Left ventricle myocardium inferior (tissue), 1 donor: ENCODE measurements at places on chromosomes 12 and 14. TPM values are rescaled to one million over a fixed set of nuclear protein-coding genes. Genes with fewer than 3 reads are reported as not detected.

DNA sequence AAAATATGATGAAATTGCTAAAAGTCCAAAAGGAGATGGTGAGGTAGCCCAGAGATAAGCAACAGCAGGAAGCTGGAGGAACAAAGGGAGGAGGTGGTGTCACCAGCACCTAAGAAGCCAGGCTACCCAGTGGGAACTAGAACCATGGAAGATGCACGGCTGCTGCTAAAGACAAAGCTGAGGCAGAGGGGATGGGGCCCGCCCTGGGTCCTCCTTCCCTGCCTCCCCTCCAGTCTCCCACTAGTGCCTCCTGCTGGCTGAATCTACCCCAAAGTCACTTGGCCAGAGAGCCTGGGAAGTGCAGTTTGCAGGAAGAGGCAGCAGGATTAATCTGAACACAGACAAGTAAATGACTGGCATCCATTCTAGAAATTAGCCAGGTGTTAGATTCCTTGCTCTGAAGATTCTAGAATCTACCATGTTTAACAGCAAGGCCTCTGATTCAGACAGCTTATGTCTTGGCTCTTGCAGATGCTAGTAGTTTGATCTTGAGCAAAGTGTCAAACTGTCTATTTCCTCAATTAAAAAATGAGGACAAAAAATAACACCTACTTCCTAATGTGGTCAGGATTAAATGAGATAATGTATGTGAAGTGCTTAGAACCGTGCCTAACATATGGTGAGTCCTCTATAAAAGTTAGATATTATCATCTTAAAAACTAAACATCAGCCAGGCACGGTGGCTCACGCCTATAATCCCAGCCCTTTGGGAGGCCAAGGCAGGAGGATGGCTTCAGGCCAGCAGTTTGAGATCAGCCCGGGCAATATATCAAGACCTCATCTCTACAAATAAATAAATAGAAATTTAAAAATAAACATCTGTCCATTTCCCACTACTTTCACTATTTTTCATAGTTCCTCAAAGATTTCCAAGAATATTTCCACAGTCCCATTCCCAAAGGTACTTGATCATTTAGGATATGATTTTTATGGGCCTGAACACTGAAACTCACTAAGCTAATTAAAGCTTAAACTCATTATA is 5.8 kb upstream of the LRP10 start:
- DNase-seq, result no peak
- no peak overlapping the region for H3K27ac ChIP-seq
- H3K4me1 ChIP-seq, result peaks cover 8% of the 10 kb centered on the region
- no peaks in the 10 kb centered on the region for H3K36me3 ChIP-seq
- H3K4me3 ChIP-seq, result no peak overlapping the region

ACSS3 gene
- total RNA-seq, result 24.5 TPM

DNA sequence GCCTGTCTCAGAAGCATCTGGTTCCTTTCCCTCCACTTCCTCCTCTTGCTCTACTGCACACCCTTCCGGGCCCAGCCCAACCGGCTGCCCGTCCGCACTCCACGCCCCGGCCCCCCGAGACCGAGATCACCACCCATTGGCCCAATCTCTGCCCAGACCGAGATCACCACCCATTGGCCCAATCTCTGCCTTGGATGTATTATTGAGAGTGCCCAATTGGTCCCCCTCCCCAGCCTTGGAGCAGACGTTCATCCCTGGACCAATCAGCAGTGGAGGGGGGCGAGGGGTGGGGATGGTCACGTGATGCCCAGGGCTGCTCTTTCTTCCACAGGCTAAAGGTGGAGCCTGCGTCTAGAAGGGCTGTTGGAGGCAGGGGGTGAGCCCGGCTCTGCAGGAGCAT is 75.6 kb upstream of the TMEM132C start:
- H3K27me3 ChIP-seq, result peaks cover 48% of the 10 kb centered on the region
- no peak overlapping the region for H3K4me3 ChIP-seq
- no peaks in the 10 kb centered on the region for H3K4me1 ChIP-seq
- H3K36me3 ChIP-seq, result no peaks in the 10 kb centered on the region
- H3K27ac ChIP-seq, result no peak overlapping the region

DNA sequence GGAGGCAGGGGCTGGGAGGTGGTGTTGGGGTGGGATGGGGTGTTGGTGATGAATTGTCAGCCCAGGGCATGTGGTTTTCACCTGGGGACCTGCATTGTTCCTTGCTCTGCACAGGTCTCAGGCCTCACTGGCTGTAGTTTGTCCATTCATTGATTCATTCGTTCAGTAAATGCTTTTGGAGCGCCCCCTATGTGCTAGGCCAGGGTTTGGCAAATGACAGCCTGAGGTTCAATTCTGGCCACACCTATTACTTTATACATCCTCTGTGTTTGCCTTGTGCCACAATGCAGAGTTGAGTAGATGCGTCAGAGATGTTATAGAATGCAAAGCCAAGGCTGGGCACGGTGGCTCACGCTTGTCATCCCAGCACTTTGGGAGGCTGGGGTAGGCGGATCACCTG is 4.7 kb downstream of the ADCK1 start:
- DNase-seq, result no peak
- H3K4me3 ChIP-seq, result no peak overlapping the region
- H3K4me1 ChIP-seq, result peaks cover 34% of the 10 kb centered on the region
- H3K36me3 ChIP-seq, result no peaks in the 10 kb centered on the region

- peaks cover 82% of the 10 kb centered on the region for H3K36me3 ChIP-seq
- no peak overlapping the region for H3K27ac ChIP-seq
- peak; percentile 36 for DNase-seq
- no peaks in the 10 kb centered on the region for H3K27me3 ChIP-seq
- H3K4me1 ChIP-seq, result peaks cover 8% of the 10 kb centered on the region
These were observed 34.8 kb downstream of the FBXO21 start for GRCh38 chr12:117155278-117156060.

DNA sequence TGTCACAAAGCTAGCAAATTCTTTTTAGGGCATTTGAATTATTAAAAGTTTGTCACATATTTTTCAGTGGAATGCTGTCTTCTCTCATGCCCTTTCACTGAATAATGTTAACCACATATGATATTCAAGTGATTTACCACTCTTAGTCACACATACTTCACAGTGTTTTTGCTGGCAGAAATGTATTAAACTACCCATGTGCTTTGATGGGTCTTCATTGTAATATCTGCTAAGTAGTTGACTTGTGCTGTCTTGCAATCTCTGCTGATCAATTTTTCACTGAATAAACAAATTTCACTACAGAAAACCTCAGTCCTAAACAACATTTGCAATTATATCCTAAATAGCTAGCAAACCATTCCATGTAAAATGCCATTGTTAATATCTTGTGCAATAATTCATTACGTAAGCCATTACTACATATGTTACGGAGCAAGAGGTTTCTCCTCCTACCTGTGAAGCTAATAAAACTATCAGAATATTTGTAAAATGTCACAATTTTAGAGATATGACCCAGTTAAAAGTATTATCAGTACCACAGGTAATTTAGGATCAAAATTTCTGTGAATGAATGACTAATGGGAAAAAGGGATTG is 64.6 kb upstream of the LMO3 start:
- no peaks in the 10 kb centered on the region for H3K4me1 ChIP-seq
- no peak for DNase-seq
- no peak overlapping the region for H3K27ac ChIP-seq
- H3K36me3 ChIP-seq, result no peaks in the 10 kb centered on the region
- H3K4me3 ChIP-seq, result no peak overlapping the region

GRCh38 chr12:25123126-25123525 is 71.8 kb downstream of the DNAI7 start:
- H3K27me3 ChIP-seq, result no peaks in the 10 kb centered on the region
- no peaks in the 10 kb centered on the region for H3K36me3 ChIP-seq
- H3K4me1 ChIP-seq, result no peaks in the 10 kb centered on the region
- no peak for DNase-seq
- H3K4me3 ChIP-seq, result no peak overlapping the region

DNA sequence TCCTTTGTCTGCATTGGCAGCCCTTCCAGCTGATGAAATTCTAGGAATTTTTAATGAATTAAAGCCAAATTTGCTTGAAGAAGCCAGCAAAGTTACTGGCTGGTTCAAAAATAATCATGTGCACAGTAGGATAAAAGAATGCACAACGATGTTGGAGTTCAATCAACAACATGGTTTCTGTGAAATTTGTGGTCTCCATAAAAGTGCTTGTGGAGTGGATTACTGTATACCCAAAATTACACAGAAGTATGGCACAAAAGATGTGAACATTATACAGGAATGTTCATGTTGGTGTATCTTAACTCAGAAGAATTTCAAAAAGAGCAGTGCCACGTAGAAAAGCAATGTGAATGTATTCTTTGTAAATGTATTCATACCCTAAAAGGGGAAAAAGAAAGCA is 105.0 kb upstream of the METAP2 start:
- H3K27me3 ChIP-seq, result no peaks in the 10 kb centered on the region
- DNase-seq, result no peak
- H3K4me3 ChIP-seq, result no peak overlapping the region
- no peaks in the 10 kb centered on the region for H3K4me1 ChIP-seq
- no peak overlapping the region for H3K27ac ChIP-seq

DNA sequence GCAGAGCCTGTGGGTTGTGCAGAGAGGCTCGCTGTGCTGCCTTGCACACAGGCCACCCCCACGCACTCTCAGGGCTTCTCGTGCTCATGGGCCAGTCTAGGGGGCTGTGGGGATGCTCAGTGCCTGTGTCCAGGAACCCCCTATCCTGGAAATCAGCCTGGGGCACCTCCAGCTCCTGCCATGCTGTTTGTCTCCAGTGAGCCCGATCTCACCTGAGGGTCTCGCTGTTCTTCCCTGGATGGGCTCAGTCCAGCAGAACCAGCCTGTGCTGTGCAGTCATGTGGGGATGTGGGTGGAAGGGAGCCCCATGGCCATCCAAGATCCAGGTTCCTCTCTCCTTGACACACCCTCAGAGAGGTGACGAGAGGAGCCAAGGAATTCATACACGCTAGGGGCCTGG is 26.7 kb downstream of the SERPINA1 start:
- no peak for DNase-seq
- H3K4me3 ChIP-seq, result no peak overlapping the region
- no peaks in the 10 kb centered on the region for H3K36me3 ChIP-seq

FICD gene
- total RNA-seq, result 4.2 TPM

DNA sequence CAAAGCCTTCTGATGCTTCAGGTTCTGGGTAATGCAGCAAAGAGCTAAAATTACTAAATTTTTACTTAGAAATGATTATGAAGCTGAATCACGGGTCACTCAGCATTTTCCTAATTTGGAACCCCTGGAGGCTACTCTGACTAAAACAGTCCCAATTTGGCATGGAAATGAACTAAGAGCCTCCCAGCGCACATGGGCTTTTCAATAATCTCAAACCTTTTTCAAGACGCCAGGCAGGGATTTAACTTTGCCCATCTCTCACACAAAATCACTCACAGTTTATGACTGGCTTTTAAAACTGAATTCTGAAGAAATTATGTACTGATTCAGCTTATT is 68.3 kb downstream of the LLPH start:
- H3K27me3 ChIP-seq, result peaks cover 8% of the 10 kb centered on the region
- DNase-seq, result no peak
- H3K4me3 ChIP-seq, result no peak overlapping the region
- no peaks in the 10 kb centered on the region for H3K36me3 ChIP-seq

- H3K4me3 ChIP-seq, result peak overlapping the region; percentile 76
- H3K36me3 ChIP-seq, result peaks cover 14% of the 10 kb centered on the region
- DNase-seq, result no peak
- peaks cover 55% of the 10 kb centered on the region for H3K4me1 ChIP-seq
- H3K27me3 ChIP-seq, result no peaks in the 10 kb centered on the region
- peak overlapping the region; percentile 94 for H3K27ac ChIP-seq
These were observed 700 bp downstream of the KCNJ8 start for GRCh38 chr12:21773806-21774205.

DNA sequence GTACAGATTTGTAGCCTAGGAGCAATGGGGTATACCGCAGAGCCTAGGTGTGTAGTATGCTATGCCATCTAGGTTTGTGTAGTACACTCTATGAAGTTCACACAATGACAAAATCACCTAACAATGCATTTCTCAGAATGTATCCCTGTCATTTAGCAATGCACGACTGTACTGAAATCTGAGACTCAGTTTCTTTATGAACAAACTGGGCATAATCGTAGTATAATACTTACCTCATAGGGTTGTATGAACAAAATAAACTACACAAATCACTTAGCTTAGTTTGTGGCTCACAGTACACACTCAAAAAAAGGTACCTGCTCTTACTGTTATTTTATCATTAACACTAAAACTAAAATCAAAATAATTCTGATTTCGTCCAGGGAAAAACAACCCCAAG is 6.9 kb upstream of the PRKAG1 start:
- no peaks in the 10 kb centered on the region for H3K4me1 ChIP-seq
- H3K4me3 ChIP-seq, result no peak overlapping the region
- DNase-seq, result no peak

VDR gene
- total RNA-seq, result 0.33 TPM

DNA sequence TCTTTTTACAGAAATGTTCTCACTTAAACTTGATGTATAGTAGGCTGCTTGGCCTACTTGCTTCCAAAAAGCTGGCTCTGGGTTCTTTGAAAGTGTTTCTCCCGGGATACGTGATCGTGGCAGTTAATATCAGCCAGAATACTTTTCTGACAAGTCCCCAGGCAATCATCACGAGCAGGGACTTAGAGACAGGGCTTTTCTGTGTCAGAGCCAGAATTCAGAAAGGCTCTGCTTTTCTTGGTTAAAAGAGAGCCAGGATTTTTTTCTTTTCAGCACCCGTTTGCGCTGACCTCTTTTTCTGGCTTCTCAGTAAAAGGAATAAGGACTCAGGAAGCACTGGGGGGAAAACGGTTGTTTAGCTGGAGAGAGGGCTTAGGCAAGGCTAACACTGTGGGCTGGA is 57.8 kb upstream of the ARHGAP5 start:
- peak overlapping the region; percentile 67 for H3K27ac ChIP-seq
- H3K4me1 ChIP-seq, result peaks cover 64% of the 10 kb centered on the region
- H3K27me3 ChIP-seq, result no peaks in the 10 kb centered on the region
- H3K4me3 ChIP-seq, result no peak overlapping the region
- no peaks in the 10 kb centered on the region for H3K36me3 ChIP-seq

DNA sequence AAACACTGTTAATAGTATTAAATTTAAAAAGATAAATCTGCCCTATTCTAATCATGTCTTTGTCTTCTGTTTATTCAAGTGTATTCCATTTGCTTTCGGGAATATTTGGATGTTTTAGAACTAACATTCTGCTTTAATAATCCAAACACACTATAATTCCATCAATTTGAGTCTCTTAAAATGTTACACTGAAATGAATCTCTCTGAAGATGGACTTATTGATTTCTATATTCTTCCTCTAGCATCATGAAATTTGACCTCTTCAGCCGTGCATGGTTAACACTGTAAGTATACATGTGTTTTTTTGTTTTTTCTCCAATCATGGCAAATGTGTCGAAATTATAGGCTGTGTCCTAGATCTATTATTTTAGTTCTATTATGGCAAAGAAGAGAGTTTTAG is 339.2 kb downstream of the ACSS3 start:
- no peaks in the 10 kb centered on the region for H3K36me3 ChIP-seq
- no peaks in the 10 kb centered on the region for H3K4me1 ChIP-seq
- no peak overlapping the region for H3K4me3 ChIP-seq
- H3K27me3 ChIP-seq, result no peaks in the 10 kb centered on the region
- H3K27ac ChIP-seq, result no peak overlapping the region
- DNase-seq, result no peak

TAS2R46 gene
- 0.30 TPM for total RNA-seq

DNA sequence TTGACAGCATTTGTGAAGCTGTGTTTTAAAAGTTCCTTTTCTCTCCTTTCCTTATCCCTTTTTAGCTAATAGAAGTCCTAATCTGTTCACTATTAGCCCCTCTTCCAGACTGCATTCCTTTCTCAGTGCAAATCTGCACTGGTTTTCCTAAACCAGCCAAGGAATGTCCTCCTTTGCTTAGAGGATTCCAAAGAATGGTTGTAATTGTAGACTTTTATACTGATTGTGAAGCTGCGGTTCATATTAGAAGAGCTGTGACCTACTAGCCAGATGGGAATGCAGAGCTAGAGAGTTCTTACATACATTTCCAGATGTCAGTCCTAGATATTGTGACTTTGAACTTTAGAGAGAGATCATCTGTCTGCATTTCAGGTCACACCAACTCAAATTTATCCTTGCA is 79.8 kb downstream of the MYRFL start:
- H3K4me3 ChIP-seq, result no peak overlapping the region
- no peak for DNase-seq
- peaks cover 16% of the 10 kb centered on the region for H3K4me1 ChIP-seq
- H3K27ac ChIP-seq, result peak overlapping the region; percentile 21

BMP4 gene
- total RNA-seq, result 9.8 TPM
